Tibial artery (tissue), 4 donors: ENCODE measurements at places on chromosomes 16 and 17.
A peak's percentile ranks its signal among the peaks of the same experiment; 100 is the strongest.

DNA sequence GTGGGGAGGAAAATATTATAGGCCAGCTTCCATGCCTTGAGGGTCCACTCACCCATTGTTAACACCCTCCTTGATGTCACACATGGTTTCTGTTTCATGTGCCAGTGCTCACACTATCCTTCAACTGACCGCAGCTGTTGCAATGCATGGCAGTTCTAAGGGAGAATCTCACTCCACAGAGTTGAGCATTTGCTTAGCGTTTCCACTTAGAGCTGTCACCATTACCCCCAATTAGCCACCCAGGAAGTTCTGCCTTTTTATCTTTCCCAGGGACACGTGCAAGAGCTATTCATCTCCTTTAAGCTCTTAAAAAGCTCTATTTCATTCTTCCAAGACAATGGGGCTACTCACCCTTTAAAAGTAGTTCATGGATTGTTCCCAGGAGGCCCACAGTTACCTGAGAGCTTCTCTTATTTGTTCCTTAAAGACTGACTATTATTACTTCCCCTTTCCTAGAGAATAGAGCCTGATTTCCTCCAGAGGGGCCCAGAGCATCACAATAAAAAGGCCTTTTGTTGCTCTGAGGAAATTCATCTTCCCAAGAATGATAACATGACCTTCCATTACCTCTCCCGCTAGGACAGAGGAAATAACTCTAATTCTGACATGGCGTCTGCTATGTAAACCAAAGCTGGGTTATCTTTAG lies 126.8 kb downstream of the CACNG3 start:
- H3K4me3 ChIP-seq = no peak overlapping the region
- DNase-seq = no peak
- no peaks in the 10 kb centered on the region for H3K4me1 ChIP-seq
- H3K36me3 ChIP-seq = no peaks in the 10 kb centered on the region

DNA sequence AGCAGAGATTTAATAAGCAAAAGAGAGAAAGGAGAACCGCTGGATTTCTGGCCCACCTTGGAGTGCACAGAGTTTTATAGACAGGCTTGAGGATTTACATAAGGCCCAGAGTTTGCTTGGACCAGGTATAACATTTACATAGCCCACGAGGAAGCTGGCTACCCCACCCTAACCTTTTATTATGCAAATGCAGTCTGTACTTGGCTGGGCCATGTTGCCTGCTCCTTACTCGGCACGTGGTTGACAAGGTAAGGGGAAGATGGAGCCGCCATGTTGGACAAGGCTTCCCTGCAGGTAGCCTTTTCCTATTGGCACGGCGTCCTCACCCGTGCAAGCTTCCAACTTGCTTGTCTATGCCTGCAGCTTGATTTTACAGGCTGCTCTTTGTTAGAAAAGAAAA lies 35.2 kb upstream of the HS3ST3A1 start:
- H3K4me1 ChIP-seq = no peaks in the 10 kb centered on the region
- DNase-seq = no peak
- H3K27me3 ChIP-seq = no peaks in the 10 kb centered on the region
- no peak overlapping the region for H3K4me3 ChIP-seq
- H3K36me3 ChIP-seq = no peaks in the 10 kb centered on the region

- H3K4me1 ChIP-seq = peaks cover 10% of the 10 kb centered on the region
- H3K27ac ChIP-seq = no peak overlapping the region
- no peaks in the 10 kb centered on the region for H3K27me3 ChIP-seq
These were observed 6.6 kb downstream of the CDH1 start for GRCh38 chr16:68743664-68744063.

GRCh38 chr16:67249178-67250044 lies 632 bp downstream of the SLC9A5 start:
- peak; percentile 17 for DNase-seq
- H3K4me3 ChIP-seq = peak overlapping the region; percentile 70
- peak overlapping the region; percentile 6 for H3K27ac ChIP-seq
- H3K36me3 ChIP-seq = no peaks in the 10 kb centered on the region

DNA sequence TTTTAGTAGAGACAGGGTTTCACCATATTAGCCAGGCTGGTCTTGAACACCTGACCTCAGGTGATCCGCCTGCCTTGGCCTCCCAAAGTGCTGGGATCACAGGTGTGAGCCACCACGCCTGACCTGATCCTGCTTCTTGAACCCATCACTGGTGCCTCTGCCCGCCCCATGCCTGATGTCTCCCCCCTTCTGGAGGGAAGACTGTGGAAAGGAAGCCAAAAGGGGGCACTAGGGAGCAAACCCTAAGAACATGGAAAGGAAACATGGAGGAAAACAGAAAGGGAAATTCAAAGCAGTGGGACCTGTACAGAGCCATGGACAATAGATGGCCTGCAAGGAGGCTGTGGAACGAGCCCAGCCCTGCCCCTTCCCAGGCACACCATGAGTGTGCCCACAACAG lies 31.1 kb upstream of the FASN start:
- no peak overlapping the region for H3K27ac ChIP-seq
- DNase-seq = no peak
- no peaks in the 10 kb centered on the region for H3K36me3 ChIP-seq
- H3K4me1 ChIP-seq = no peaks in the 10 kb centered on the region

GRCh38 chr17:36545077-36545464 lies 352 bp downstream of the GGNBP2 start:
- H3K4me3 ChIP-seq = peak overlapping the region; percentile 82
- peaks cover 4% of the 10 kb centered on the region for H3K36me3 ChIP-seq
- no peaks in the 10 kb centered on the region for H3K27me3 ChIP-seq
- H3K4me1 ChIP-seq = peaks cover 28% of the 10 kb centered on the region
- H3K27ac ChIP-seq = peak overlapping the region; percentile 98

DNA sequence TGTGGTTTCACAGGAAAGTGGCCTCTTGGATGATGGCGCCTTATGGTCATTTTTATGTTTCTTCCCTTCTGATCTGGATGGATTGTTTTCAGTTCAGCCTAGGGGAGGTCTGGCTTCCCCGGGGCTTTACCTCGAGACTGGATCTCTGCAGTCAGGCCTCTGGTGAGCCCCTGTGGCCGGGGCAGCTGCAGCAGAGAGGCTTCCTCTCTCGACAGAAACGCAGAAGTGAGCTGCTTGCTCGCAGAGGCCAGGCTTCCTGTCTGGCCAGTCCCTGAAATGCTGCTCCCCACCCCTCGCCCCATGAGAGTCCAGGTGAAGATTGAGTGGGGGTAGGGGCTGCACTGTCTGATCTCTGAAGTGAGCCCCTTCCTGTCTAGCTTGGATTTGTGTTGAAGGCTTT lies 44.0 kb downstream of the PLCG2 start:
- H3K27ac ChIP-seq = no peak overlapping the region
- no peak for DNase-seq
- H3K4me3 ChIP-seq = no peak overlapping the region
- H3K36me3 ChIP-seq = no peaks in the 10 kb centered on the region
- H3K4me1 ChIP-seq = no peaks in the 10 kb centered on the region

DNA sequence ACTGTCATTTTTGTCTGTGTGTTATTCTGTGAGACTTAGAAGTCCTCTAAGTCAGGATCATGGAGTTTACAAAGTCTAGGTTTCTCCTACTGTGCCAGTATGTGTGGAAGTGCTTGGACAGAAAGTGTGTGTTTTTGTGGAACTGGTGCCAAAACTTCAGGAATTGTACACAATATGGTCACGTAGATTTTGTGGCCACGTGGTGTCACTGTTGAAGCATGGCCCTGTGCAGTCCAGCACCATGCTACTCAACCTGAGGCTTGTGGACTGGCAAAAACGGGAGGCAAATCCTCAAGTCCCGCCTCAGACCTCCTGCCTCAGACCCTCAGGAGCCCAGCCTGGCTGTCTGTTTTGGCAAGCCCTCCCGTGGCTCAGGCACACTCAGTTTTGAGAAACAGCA lies 16.7 kb upstream of the ALKBH5 start:
- H3K27me3 ChIP-seq = no peaks in the 10 kb centered on the region
- no peak for DNase-seq
- no peak overlapping the region for H3K4me3 ChIP-seq
- no peak overlapping the region for H3K27ac ChIP-seq
- no peaks in the 10 kb centered on the region for H3K36me3 ChIP-seq

- DNase-seq = peak; percentile 93
- peaks cover 57% of the 10 kb centered on the region for H3K4me1 ChIP-seq
- no peaks in the 10 kb centered on the region for H3K36me3 ChIP-seq
- peaks cover 4% of the 10 kb centered on the region for H3K27me3 ChIP-seq
These were observed 6.1 kb downstream of the SSTR5 start for GRCh38 chr16:1078579-1079021.

GRCh38 chr16:17149904-17150483 lies 320.8 kb downstream of the XYLT1 start:
- H3K27ac ChIP-seq = no peak overlapping the region
- no peak overlapping the region for H3K4me3 ChIP-seq
- H3K36me3 ChIP-seq = no peaks in the 10 kb centered on the region
- no peaks in the 10 kb centered on the region for H3K4me1 ChIP-seq
- DNase-seq = no peak
- no peaks in the 10 kb centered on the region for H3K27me3 ChIP-seq

GRCh38 chr17:40364121-40364861 lies at the start of gene GJD3:
Gene GJD3, minus strand, starts transcription at chr17:40364737. Its CDS starts 922 bp downstream, at chr17:40363815.
- H3K27ac ChIP-seq = no peak within 1 kb of the TSS
- peaks cover 17% of the 10 kb centered on the region for H3K4me1 ChIP-seq
- H3K27me3 ChIP-seq = peaks cover 15% of the 10 kb centered on the region
- no peak for DNase-seq
- H3K4me3 ChIP-seq = peak within 1 kb of the TSS; percentile 57
